Effector memory CD8-positive, alpha-beta T cell (primary cell): ENCODE measurements at places on chromosomes 6 and 20.

DNA sequence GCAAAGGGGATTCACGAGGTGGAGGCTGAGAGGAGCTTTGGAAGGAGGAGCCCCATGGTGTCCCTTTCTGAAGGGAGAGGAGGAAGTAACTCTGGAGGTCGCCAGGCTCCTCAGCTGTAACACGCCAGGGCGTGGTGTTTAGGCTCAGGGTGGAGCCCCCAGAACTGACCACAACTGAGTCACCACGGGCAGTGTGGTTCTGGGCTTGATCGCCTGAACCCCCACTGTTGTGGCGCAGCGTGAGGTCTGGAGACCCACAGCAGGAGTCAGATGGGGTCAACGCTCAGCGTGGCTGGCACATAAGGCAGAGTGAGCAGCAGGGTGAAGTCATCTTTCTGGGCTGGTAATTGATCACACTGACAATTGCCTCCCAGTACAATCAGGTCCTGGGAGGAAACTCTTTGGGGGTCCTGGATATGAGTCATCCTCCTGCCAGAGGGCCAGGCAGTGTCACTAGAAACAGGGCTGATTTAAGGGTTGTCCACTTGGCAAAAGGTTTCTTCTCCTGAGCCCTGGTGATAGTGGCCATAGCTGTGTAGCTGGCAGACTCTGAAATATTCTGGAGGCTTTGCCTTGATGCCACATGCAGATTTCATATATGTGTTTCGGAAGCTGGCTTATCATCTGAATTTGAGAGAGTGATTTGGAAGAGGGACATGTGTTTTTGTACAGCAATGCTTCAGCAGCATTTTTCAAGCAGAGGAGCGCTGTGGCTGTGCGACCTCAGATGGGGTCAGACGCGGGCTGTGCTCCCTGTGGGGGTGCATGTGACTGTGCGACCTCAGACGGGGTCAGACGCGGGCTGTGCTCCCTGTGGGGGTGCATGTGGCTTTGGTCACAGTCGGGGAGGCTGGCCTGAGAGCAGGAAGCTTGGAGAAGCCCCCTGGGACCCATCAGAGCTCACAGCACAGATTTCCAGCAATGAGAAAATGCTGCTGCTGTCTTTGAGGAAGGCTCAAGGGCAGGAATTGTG, 50.0 kb downstream of the SYNJ2 start:
- peak; percentile 18 for DNase-seq

DNA sequence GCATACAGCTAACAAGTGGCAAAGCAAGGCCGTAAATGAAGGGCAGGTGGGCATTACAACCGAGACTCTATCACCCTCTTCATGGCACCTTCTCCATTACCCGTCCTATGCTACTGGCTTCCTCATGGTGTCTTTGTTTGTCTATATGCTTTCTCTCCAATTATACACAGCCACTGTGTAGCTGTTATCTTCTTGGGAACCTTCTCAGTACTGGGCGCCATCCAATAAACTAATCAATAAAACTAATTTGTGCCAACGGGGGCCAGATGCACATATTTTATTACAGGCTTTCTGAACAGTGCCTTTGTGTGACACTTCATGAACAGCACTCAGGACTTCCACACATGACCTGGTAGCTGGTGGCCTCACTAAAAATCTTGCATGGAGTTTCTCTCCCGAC, 149.8 kb upstream of the PCSK2 start:
- no peak for DNase-seq

DNA sequence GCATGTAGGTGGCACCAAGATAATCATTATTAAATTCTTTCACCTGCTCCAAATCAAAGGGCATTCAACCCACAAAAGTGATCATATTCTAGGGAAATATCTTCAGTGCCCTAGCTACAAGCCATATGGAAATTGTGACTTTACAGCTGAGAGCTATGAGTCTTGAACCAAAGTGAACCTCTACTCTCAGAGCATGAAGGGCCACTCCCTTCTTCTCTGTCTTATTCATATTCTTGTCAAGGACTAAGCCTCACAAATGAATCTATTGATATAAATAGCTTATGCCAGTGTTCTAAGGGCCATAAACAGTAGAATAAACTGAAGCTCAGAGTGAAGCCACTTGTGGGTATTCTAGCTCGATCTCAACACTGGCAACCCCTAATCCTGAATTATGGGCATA, 29.6 kb downstream of the SPINT4 start:
- no peak for DNase-seq

DNA sequence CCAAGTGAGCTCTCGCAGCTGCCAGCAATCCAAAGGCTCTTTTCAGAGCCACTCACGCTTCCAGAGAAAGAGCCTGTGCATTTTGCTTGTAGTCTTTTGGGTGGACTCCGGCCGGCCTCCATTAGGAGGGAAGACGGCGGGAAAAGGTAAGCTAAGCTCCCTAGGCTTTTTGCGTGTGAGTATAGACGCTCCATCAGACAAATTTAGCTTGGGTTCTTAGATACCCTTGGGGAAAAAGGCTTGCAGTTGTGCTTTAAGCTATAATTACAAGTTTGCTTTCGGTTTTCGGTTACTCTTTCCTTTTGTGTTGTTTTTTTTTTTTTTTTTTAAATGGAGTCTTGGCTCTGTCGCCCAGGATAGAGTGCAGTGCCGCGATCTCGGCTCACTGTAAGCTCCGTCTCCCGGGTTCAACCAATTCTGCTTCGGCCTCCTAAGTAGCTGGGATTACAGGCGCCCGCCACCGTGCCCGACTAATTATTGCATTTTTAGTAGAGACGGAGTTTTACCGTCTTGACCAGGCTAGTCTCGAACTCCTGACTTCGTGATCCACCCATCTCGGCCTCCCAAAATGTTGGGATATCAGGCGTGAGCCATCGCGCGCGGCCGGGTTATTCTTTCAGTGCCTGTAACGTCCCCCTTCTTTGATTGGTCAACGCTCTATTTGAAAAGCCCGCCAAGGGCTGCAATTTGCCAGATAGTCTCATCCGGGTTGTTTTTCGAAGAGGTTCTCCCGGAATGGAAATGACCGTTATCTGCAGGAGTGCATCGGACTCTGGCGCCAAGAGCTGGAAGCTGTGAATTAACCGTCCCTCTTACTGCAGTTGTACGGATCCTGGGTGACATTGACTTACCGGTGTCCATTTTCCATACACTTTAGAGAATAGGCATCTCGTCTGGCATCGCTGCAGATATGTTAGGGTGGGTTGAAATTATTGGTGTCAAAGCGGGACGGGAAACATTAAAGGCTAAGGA, 18.1 kb downstream of the OR2B2 start:
- DNase-seq = peak; percentile 70

GRCh38 chr6:7721649-7722048, 4.2 kb upstream of the BMP6 start:
- DNase-seq = no peak

- DNase-seq = no peak
Measured at GRCh38 chr6:16059496-16059895, 69.4 kb upstream of the MYLIP start.

DNA sequence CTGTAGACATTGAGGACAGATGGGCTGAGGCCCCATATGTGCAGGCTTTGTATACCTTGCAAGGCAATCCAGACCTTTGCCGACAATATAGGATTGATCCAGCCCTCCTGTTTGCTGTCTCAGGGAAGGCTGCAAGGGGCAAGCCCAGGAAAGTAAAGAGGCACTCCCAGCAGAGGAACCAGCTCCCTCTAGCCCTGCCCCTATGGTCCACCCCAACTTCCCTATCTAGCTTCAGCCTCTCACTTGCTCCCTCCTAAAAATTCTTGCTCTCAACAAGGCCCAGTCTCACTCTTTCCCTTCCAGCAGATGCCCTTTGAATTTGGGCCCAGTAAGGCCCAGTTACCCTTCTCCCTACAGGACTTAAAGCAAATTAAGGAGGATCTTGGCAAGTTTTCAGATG, 92.6 kb downstream of the JARID2 start:
- DNase-seq = no peak

DNA sequence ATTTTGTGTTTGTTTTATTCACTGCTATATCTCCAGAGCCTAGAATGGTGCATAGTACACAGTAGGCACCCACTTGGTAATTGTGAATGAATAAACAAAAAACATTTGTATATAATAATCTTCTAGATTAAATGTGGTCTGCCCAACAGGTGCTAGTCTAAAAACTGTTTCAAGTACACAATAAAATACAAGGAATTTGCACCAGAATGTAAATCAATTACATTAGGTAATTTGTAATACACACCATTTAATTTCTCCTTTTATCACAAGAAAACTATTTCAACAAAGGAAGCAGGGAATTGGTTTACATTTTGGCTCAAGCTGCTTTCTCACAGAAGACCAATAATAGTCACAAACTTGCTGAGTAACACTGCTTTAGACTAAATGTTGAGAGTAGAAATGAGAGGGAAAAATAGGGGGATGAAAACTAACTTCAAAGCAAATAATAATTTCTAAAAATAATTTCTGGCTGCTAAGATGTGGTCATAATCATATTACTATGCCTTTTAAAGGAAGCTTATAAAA, 22.1 kb downstream of the RUNX2 start:
- DNase-seq = no peak
